ENCODE measurements at places on chromosomes 6 and 20. TPM values are rescaled to one million over a fixed set of nuclear protein-coding genes. Genes with fewer than 3 reads are reported as not detected.

COL11A2 gene
- 1.2 TPM for total RNA-seq

TDRD6 gene
- not detected for total RNA-seq

PTPRK gene
- total RNA-seq: 21.4 TPM

CLPSL2 gene
- total RNA-seq: not detected

TMEM151B gene
- total RNA-seq: not detected

TMEM244 gene
- total RNA-seq: not detected

SLC23A2 gene
- total RNA-seq: 6.4 TPM

XKR7 gene
- total RNA-seq: not detected

SIRT5 gene
- 5.5 TPM for total RNA-seq

GABRR2 gene
- not detected for total RNA-seq

VSX1 gene
- total RNA-seq: not detected

KCNK16 gene
- total RNA-seq: not detected

NKX2-4 gene
- not detected for total RNA-seq

GLO1 gene
- total RNA-seq: 210 TPM

ISM1 gene
- total RNA-seq: 0.15 TPM

FKBP1C gene
- under 0.01 TPM for total RNA-seq

PTCRA gene
- total RNA-seq: not detected

MAP3K7 gene
- 17.7 TPM for total RNA-seq

IL17F gene
- not detected for total RNA-seq

MOCS1 gene
- total RNA-seq: 11.3 TPM

FOXC1 gene
- total RNA-seq: 3.0 TPM

TRIM40 gene
- total RNA-seq: not detected

PDE7B gene
- 5.6 TPM for total RNA-seq

SSTR4 gene
- not detected for total RNA-seq

DDRGK1 gene
- 39.4 TPM for total RNA-seq

LY86 gene
- total RNA-seq: not detected

CDH26 gene
- total RNA-seq: not detected

DEFB132 gene
- total RNA-seq: not detected

TNXB gene
- 0.17 TPM for total RNA-seq

SLC16A10 gene
- total RNA-seq: under 0.01 TPM

CGA gene
- not detected for total RNA-seq

RALGAPA2 gene
- total RNA-seq: 6.6 TPM

NCOA6 gene
- total RNA-seq: 8.4 TPM

CASS4 gene
- 2.4 TPM for total RNA-seq

MYLIP gene
- 0.74 TPM for total RNA-seq

GPLD1 gene
- total RNA-seq: 0.15 TPM

SLC32A1 gene
- total RNA-seq: not detected

ATP9A gene
- total RNA-seq: 6.4 TPM

MDN1 gene
- 9.4 TPM for total RNA-seq

C20orf141 gene
- not detected for total RNA-seq

PROKR2 gene
- total RNA-seq: not detected

SIRPB1 gene
- 0.67 TPM for total RNA-seq

FLRT3 gene
- 1.5 TPM for total RNA-seq

OR2H2 gene
- total RNA-seq: not detected

ZBTB22 gene
- total RNA-seq: 15.6 TPM

All from bronchus fibroblast of lung (primary cell).